ENCODE measurements at places on chromosomes 13 and 19. TPM values are rescaled to one million over a fixed set of nuclear protein-coding genes. Genes with fewer than 3 reads are reported as not detected.

The CYP2A6 gene
- not detected for total RNA-seq

The ICAM4 gene
- total RNA-seq, result 0.27 TPM

The MAMSTR gene
- total RNA-seq, result 8.0 TPM

The UPK1A gene
- total RNA-seq, result not detected

The KCNRG gene
- total RNA-seq, result 1.4 TPM

The VSTM1 gene
- not detected for total RNA-seq

The SLC10A2 gene
- not detected for total RNA-seq

The THSD8 gene
- total RNA-seq, result not detected

The MYBPC2 gene
- total RNA-seq, result not detected

The LYPD4 gene
- total RNA-seq, result not detected

The VSTM2B gene
- not detected for total RNA-seq

The ZNF442 gene
- total RNA-seq, result 0.98 TPM

The ONECUT3 gene
- not detected for total RNA-seq

The PRODH2 gene
- total RNA-seq, result not detected

All from fibroblast of the aortic adventitia (primary cell).